CD4-positive, alpha-beta T cell treated with Interleukin-15 for 1 hour (primary cell): ENCODE measurements at places on chromosomes 6 and 20.

GRCh38 chr20:45765980-45766379 is 25.7 kb downstream of the WFDC3 start:
- DNase-seq = no peak

GRCh38 chr6:66897576-66897975 is 1190.5 kb upstream of the EYS start:
- DNase-seq = no peak

DNA sequence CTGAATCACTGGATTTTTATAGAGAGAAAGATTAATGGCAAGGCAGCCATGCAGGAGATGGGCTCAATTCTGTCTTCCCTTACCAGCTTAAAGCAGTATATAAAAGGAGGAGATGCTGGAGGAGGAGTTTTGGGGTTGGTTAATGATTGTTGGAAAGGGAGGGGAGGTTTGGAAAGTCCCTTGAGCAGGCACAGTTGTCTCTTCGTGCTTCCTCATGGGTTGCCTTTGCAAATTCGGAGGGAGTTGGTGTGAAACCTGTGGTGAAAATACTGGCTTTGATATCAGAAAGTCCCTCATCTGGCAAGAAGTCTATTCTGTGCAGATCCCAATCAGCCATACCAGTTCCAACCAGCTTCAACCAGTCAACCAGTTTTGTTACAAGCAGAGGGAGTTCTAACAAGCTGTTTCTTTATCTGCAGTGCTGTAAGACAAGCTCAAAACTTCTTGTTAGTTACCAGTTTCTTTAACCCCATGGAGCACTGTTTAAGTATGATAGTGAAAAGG is 107.0 kb downstream of the HIVEP1 start:
- peak; percentile 48 for DNase-seq

DNA sequence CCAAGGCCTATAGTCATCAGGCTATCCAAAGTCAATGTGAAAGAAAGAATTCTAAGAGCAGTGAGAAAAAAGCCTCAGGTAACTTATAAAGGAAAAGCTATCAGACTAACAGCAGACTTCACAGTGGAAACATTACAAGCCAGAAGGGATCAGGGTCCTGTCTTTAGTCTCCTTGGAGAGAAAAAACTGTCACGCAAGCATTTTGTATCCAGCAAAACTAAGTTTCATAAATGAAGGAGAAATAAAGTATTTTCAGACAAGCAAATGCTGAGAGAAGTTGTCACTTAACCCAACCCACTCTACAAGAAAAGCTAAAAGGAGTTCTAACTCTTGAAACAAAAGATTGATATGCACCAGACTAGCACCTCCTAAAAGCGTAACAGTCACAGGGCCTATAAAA is 28.1 kb downstream of the CITED2 start:
- DNase-seq = no peak

- no peak for DNase-seq
Observed at GRCh38 chr6:5866547-5867051, 140.1 kb downstream of the NRN1 start.
